Fibroblast of mammary gland (primary cell): ENCODE measurements at places on chromosomes 3 and 15.
A peak's percentile ranks its signal among the peaks of the same experiment; 100 is the strongest.

DNA sequence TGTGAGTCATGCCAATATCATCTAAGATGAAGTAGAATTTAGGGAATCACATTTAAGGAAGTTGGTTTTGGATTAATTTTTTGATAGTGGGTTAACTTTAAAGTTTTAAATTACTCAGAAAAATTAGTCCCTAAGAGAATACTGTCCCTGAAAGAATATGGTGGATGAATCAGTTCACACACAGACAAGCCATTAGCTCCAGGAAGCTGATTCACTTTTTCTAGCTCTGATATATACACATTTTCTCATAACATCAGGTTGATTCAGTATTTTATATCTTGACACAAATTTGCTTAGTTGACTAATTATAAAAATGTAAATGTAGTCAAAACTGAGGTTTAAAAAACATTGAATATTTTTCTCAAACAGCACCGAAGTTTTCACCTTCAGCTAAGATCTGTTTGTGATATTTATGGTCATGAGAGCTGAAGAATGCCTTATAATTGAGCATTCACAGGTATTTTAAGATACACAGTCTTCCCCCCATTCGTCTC is 55.1 kb downstream of the MYH15 start:
- no peak for DNase-seq

DNA sequence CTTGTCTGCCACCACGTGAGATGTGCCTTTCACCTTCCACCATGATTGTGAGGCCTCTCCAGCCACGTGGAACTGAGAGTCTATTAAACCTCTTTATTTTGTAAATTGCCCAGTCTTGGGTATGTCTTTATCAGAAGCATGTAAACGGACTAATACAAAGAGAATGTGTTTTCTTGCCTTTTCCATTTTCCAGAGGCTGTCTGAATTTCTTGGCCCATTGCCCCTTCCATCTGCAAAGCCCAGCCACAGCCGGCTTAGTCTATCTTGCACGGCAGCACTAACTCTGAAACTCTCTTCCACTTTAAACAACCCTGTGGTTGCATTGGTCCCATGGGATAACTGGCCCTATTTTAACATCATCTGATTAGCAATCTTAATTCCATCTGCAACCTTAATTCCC is 215.3 kb downstream of the LRTM1 start:
- DNase-seq = no peak

DNA sequence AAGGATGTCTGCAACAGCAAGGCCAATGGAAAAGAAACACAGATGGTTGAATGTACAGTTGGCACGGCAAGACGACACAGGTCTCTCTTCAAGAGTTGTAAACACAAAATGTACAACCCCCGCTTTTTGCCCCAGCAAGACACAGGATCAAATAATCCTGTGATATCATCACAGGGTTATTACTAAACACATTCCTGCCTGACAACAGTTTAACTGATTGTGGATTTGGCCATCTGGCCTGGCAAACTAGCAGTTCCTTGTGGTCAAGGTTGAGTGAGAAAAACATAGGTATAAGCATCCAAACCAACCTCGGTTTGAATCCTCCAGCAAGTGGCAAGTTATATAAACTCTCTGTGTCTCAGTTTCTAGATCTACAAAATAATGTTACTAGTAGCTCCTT is 23.4 kb downstream of the PARP16 start:
- no peak for DNase-seq

DNA sequence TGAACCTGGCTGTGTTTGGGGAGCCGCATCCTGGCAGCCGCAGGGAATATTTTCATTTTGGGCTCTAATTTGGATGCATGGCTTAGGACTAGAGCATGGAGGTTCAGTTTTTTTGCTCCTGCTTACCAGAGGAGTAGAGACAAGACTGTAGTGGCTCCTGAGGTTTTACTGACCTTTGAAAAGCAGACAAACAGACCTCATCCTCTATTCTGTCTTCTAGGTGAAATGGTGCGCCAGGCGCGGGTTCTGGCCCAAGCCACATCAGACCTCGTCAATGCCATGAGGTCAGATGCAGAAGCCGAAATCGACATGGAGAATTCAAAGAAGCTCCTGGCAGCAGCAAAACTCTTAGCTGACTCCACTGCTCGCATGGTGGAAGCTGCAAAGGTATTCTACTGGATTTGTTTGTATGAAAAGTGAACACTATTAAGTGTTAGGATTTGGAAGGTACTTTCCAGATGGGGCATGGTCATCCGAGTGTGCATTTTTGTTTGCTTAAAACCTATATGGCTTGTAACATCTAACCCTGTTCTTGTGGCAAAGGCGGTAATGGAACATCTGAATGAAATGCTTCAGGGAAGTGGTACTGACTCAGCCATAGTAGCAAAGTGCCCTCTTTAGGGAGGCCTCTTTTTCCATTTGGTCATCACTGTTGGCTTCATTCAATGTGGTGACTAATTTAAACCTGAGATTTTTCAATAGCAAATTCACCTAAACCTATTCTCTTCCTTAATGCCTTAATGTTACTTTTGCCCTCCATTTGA is 330.7 kb upstream of the TPM1 start:
- DNase-seq = peak; percentile 31

DNA sequence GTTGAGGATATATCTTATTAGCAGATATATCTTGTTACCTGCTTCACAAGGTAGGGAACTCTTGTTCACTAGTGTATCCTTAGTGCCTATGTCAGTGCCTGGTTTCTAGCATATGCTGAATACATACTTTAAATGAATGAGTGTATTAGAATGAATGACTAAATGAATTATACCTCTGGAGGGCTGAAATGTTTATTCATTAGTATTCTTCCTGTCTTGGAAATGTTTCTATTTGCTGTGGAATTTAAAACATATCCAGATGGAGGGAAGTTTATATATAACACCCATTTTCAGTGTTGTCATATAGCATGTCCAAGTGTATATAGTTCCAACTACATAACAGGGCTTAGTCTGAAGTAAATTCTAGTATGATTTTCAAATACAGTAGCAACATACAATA is 581.5 kb downstream of the TBL1XR1 start:
- peak; percentile 1 for DNase-seq

- peak; percentile 18 for DNase-seq
Measured at GRCh38 chr3:78741066-78741645, 1026.6 kb downstream of the ROBO1 start.

GRCh38 chr3:31699309-31699953 is 166.7 kb downstream of the STT3B start:
- DNase-seq = peak; percentile 54

DNA sequence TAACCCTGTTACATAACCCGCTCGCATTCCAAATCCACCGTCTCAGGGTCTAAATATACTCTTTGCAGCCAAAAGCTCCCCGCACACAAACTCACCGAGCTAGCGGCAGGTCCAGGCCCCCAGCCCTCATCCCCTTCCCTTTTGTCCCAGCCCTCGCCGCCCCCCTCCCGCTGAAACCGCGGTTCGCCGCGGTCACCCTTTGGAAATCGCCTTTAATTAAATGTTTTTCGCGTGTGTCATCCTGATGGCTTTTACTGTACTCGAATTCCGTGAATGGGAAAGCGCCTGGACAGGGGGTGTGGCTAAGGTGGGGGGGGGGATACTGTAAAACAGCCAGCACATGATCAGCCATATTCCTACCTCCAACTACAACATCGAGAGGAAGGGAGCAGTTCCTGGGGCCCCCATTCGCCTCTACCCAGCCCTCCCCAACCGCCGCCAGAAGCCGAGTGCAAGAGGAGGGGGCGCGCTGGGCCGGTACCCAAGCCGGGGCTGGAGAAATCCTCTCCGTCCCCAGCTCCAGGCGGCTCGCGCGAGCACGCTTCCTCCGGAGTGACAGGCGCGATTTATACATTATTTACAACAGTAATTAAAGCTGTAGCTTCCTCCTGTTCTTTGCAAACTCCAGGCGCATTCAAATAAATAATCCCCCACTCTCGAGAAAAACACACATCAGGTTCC is 1.7 kb downstream of the RORA start:
- peak; percentile 65 for DNase-seq

DNA sequence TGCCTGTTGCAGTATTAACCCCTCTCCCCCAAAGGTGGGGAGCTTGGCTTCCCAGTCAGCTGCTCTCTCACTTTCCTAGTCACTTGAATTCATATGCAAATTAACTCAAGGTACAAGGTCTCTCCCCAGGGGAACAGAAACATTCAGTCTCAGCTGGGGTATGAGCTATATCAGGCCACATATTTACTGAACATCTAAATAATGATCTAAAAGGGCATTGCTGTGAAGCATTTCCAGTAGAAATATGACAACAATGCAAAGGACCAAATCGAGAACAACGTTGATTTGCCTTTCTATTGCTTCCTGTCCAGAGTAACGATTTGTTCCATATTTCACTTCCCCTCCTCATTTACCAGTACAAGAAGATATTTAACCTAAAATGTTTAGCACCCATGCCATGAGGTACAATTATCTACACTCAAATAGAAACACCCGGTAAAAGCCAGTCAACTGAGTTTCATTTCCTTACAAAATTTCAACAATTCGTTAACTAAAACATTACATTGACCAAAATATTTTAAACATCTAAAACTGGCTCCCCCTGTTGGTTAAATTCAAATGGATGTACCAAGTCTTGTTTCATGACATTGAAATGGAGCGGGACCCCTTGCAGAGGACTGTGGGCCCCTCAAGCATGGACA is 36.5 kb upstream of the KLHL6 start:
- DNase-seq = no peak

- no peak for DNase-seq
Measured at GRCh38 chr3:196120291-196120951, 38.5 kb upstream of the TFRC start.

DNA sequence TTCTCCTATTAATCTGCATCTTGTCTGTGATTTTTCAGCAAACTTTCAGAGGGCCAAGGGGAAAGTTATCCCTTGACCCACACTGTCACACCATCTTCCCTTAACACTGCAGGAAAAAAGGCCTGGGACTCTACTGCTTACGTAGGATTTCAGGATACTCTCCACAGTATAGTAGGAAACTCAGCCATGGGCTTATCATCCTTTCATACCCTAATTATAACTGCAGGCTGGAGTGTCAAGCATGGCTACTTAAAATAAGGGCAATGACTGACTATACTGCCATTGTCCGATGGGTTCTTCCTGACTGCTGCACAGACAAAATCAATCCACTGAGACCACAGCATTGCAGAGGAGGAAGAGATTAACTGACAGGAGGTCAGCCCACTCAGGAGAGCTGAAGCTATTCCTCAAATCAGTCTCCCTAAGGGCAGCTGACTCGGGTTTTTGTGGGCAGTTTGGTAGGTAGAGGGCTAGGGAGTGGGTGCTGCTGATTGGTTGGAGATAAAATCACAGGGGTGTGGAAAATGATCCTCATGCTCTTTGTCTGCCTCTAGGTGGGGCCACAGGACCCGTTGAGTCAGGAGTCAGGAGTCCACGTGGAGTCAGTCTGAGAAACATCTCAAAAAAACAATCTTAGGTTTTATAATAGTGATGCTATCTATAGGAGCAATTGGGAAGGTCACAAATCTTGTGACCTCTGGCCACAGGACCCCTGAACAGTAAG is 118.2 kb upstream of the STRIT1 start:
- peak; percentile 18 for DNase-seq

DNA sequence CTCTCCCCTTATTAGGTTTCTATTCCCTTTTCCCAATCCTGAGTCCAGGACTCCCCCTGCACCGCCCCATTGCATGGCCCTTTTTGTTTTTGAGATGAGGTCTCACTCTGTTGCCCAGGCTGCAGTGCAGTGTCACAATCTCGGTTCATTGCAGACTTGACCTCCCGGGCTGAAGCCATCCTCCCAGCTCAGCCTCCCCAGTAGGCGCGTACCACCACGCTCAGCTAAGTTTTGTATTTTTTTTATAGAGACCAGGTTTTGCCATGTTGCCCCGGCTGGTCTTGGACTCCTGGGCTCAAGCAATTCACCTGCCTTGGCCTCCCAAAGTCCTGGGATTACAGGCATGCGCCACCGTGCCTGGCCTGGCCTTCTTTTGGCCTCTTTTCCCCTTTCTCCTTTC is 29.3 kb downstream of the PDIA5 start:
- DNase-seq = no peak

- DNase-seq = no peak
Measured at GRCh38 chr3:139444446-139444845, 31.9 kb downstream of the RBP2 start.

DNA sequence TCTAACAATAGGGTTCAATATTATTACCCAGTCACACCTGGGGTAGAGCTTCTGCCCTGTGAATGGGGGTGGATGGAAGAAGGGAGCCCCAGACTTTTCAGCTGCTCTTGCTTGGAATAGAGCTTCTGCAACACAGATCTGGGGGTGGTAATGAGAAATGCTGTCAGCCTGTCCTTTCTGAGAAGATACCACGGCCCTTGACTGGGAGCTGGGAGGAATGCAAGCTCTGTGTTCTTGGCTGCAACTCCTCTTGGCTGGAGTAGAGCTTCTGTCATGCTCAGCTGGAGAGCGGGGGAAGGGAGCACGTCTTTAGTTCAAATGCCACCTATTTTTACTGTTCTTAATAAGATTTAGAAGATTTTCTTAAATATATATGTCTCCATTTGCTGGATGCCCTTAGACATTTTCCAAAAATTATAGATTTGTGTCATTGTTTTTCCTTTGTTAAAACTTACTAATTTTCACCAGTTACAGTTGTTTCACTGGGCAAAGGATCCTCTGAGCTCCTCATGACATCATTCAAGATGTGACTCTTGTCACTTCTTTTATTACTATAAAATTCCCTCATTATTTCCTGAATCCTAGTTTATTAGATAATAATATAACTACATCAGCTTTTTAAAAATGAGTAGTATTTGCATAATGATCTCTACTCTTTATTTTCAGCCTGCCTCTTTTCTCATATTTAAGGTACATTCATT is 180.0 kb upstream of the TGFBR2 start:
- DNase-seq = peak; percentile 83

DNA sequence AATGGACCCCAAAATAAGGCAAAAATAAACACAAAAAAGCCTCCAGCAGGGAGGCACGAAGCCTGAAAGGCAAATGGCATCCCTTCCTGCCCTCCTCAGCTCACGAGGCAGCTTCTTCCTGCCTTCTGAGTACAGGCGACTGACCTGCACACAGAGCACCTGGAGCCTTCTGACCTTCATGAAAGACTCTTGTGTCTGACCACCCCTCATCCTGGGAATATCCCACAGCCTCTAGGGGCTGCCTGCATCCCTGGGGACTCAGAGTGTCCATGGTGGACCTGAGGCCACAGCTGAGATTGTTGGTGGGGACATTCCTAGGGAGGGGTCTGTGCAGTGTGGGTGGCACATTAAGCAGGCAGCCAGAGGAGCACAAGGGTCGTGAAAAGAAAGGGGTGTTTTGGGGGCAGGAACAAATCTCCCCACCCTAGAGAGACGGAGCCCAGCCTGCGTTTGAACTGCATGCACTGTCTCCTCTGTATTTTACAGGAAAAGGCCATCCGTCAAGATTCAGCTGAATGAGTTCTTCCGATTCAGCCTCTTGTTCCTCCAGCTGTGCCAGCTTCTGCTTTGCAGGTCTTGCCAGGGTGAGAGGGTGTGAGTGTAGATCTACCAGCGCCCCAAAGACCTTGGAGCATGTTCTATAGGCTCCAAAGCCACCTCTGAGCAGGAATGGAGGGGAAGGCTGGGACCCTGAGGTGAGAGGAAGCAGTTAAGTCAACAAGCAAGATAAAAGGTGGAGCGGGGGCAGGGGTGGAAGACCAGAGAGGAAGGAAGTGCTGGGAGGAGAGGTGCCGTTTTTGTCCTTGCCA is 80.4 kb upstream of the MEF2A start:
- DNase-seq = no peak

GRCh38 chr3:112390783-112391641 is 58.1 kb downstream of the CD200 start:
- DNase-seq = peak; percentile 79
